SHP77 (cell line): ENCODE measurements at places on chromosomes 3 and 15.

DNA sequence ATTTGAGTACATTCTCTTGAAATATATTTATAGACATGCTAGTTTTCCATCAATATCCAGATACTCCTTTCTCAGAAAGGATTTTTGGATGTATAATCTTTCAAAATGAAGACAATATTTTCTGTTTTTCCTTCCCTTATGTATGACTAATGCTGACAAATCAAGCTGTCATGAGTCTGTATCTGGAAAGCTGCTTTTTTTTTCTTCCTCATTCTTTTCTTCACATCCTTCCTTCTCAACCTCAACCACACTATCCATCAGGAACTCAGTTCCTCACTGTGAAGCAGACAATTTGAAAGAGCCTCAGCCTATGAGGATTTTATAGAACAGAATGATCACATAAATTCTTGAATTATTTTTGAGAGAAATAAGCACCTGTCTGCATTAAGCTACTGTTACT, 335.9 kb upstream of the EPHA6 start:
- DNase-seq = no peak

DNA sequence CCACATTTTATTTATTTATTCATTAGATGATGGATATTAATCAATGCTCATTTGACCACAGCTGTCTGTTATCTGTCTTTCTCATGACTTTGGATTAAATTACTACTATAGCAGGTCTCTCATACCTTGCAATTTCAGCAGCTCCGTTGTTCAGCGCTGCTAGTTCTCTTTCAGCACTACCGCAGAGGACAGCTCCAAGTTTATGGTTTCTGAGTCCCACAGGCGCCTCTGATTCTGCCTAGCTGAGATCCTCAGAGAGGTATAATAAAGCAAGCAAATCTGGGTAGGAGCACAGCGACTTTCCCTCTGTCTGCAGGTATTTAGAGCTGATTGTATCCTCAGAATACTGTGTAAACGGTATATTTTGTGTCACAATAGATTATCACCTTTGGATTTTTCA, 204.9 kb downstream of the CNTN4 start:
- no peak for DNase-seq

DNA sequence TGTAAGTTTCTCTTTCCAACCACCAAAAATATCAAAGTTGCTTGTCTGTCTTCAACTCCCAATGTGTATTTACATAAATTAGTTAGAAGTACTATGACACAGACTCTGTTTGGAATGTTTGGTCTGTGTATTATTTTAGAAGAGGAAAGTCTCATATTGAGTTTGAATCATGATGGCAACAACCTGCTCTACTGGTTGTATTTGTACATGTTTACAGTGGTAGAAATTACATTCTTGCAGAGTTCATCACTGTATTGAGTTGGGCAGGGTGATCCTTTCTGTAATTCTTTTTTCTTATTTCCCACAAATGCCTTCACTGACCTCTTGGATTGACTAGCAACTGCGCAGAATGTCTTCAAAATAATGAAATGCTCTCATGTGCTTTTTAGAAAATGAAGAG, 149.6 kb downstream of the CHL1 start:
- DNase-seq = no peak

- no peak for DNase-seq
These were observed 20.9 kb upstream of the TRH start for GRCh38 chr3:129953621-129954020.

DNA sequence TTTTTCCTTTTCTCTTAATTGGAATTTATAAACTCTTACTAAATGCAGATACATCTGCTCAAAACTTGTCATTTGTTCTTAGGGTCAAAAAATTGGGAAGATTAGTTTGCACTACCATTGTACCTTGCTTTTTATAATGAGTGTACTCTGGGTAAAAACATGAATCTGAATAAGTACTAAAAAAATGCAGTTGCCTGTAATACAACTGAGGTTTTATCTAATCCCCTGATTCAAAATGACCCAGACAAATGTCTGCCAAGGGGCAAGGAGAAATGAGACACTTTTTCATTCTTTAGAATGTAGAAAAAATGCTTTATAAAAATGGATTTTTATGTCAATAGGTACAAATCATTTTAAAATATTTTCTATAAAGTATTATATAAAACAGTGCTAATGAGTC, 42.4 kb downstream of the RASA2 start:
- DNase-seq = no peak

- DNase-seq = no peak
These were observed 86.6 kb downstream of the FMN1 start for GRCh38 chr15:33107950-33108349.

GRCh38 chr3:25036633-25037032, 391.4 kb upstream of the RARB start:
- no peak for DNase-seq
